Tibial artery (tissue), 4 donors: ENCODE measurements at places on chromosomes 12 and 14.

DNA sequence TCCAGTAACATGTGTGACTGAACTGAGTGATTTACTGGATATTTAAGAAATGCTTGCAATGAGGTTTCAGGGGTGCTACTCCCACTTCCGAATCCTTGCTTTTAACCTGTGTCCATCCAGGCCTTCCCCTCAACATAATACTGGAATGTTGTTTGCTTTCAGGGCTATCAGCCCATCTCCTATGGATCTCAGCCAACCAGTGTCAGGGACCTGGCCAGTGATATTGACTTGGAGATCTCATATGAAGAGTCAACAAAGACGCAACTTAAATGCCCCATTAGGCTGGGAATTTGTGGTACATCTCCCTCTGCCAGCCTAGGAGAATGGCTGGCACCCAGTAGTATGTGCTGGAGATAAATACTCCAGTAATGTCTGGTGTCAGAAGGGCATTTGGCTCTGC, 889 bp upstream of the IFT43 start:
- DNase-seq = no peak

DNA sequence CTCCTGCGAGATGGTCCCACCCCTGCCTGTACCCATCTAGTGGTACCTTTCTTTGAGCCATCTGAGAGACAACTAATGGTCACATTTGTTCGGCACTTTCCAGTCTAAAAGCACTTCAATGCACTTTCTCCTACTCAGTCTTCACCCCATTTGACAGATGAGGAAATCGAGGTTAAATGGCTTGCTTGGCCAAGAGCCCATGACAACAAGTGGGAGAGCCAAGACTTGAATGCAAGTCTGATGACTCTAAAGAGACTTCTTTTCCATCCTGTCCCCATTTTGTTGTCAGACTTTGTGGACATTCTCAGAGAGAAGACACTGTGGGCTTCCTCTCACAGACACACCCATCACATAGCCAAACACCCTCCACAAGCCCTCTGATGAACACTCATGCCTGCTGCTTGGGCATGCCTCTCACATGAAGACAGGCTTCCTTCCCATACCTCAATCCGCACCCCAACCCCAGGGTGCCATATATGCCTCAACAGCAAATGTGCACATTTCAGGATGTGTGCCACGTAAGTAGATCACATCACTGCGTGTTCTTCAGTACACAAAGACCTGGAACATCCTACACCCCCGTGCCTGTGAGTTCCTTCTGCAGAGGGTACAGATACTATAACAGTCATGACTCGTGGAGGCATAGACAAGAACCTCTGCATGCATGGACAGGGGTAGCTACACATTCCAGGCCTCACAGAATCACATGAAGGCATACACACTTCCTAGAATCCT, 805 bp downstream of the MYH7 start:
- no peak for DNase-seq

GRCh38 chr12:51980051-51980808, 26.5 kb upstream of the TAMALIN start:
- no peak for DNase-seq

- DNase-seq = no peak
Observed at GRCh38 chr12:76595056-76595455, 35.5 kb upstream of the OSBPL8 start.

- DNase-seq = no peak
Observed at GRCh38 chr12:101940400-101940950, 63.1 kb downstream of the DRAM1 start.

GRCh38 chr12:67792185-67792584, 143.6 kb downstream of the DYRK2 start:
- DNase-seq = no peak

DNA sequence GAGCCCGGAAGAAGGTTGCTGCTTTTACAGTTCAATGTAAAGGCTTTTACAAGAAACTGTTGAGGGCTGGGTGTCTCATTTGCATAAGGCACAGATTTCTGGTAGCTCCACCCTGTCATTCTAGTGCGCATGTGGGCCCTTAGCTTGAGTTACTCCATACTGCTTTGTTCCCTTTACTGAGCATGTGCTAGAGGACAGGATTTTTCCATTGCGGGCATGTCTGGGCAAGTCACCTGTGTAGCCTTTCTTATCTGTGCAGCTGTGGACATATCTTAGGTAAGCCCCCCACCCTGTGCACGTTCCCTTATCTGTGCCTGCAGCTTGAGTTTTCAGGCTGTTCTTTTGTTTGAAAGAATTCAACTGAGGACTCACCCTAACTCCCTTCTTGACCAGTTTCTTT, 56.2 kb upstream of the ARHGAP5 start:
- DNase-seq = no peak

DNA sequence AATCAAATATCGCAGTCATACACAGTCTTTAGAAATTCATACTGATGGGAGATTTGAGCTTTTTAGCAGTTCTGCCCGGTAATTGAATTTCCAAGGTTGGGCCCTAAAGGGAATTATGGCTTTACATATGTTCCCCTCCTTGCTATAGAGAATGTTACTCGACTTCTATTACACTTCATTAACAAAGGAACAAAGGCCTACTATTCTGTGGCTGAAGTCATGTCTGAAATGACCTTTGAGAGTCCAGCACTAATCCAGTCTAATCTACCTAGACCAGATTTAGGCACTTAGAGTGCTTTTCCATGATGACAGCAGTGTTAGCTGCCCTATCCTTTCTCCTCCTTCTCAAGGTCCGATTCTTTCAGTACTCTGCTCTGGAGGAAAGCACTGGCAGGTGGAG, 305.3 kb downstream of the MED13L start:
- DNase-seq = no peak

- DNase-seq = no peak
Observed at GRCh38 chr14:38828183-38828827, 274.7 kb downstream of the SEC23A start.
